ENCODE measurements at places on chromosomes 11 and 22.

GRCh38 chr11:42065199-42065598, 605.7 kb upstream of the LRRC4C start:
- no peak for DNase-seq

GRCh38 chr11:126083829-126084607, 21.4 kb upstream of the CDON start:
- no peak for DNase-seq

- DNase-seq = no peak
Measured at GRCh38 chr11:43681401-43681942, 934 bp downstream of the HSD17B12 start.

DNA sequence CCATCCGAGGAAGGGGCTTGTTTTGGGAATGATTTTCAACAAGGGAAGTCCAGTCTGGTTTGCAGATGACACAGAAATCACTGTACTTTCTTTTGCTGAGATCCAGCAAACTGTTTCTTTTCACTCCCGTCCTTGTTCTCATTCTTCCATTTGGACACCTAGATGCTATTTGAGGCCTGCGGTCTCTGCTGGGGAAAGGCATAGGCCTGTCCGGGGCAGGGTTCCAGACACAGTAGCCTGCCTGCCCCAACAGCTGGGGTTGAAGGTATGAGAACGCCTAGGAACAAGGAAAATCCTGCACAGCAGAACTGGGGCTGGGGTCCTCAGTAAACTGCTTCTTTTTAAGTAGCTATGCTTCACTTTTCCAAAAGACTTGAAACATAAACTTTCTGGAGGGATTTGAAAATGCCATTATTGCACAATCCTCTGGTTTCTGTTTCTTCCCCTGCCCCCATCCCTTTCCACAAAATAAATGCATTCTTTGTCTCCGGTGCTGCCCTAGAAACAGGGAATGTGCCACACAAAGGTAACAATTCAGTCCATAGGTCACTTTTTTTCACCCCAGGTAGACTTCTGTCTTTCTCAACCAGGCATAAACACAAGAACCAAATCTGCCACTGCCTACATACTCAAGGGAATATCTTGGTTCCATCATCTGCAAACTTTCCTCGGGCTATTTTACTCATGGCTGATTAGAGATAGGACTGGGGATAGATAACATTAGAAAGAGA, 174.8 kb upstream of the MTMR2 start:
- peak; percentile 90 for DNase-seq

DNA sequence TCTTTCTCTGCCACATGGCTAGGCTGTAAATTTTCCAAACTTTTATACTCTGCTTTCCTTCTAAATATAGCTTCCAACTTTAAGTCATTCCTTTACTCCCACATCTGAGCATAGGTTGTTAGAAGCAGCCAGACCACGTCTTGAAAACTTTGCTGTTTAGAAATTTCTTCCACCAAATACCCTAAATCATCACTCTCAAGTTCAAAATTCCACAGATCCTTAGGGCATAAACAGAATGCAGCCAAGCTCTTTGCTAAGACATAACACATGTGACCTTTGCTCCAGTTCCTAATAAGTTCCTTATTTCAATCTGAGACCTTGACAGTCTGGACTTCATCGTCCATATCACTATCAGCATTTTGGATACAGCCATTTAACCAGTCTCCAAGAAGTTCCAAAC, 749.9 kb downstream of the METTL15 start:
- no peak for DNase-seq

- DNase-seq = no peak
Measured at GRCh38 chr11:47333886-47334443, 18.5 kb downstream of the MYBPC3 start.

DNA sequence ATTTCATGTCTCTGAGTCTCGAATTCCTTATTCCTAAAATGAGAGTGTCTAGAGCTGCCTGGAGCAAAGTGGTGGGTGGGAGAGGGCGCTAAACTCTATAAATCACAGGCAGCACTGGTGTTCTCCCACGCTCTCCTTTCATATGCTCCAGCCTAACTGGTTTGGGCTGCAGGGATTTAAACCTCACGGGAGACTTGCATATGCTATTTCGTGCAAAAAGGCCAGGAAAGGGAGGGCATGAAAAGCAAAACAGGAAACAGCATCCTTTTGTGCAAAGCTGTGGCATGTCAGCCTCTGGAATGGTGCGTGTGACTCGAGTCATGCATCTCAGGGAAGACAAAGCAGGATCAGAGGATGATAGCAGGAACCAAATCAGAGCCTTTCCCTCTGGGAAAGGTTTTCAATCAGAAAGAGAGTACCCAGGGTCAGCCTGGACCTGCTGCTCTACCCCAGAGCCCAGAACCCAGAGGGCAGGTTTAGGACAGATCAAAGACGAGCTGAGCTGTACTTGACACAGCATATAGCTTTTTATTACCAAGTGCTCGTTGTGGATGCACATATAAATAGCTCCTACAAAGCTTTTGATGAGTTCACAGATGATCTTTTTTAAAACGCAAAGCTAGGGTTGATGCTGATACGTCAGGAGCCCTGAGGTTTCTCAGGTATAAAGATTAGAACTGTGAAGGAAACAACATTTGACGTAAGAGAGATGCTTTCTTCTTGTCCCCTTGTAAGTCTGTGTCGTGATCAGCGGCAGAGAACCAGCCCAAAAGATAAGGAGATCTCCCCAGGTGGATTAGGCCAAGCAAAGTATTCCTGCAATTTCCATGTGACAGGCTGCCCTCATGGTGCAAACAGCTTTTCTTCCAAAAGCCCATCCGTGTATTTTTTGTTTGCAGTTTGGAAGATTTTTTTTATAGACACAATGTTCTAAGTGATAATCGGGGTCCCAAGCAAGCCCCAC, 46.2 kb upstream of the YWHAH start:
- no peak for DNase-seq

DNA sequence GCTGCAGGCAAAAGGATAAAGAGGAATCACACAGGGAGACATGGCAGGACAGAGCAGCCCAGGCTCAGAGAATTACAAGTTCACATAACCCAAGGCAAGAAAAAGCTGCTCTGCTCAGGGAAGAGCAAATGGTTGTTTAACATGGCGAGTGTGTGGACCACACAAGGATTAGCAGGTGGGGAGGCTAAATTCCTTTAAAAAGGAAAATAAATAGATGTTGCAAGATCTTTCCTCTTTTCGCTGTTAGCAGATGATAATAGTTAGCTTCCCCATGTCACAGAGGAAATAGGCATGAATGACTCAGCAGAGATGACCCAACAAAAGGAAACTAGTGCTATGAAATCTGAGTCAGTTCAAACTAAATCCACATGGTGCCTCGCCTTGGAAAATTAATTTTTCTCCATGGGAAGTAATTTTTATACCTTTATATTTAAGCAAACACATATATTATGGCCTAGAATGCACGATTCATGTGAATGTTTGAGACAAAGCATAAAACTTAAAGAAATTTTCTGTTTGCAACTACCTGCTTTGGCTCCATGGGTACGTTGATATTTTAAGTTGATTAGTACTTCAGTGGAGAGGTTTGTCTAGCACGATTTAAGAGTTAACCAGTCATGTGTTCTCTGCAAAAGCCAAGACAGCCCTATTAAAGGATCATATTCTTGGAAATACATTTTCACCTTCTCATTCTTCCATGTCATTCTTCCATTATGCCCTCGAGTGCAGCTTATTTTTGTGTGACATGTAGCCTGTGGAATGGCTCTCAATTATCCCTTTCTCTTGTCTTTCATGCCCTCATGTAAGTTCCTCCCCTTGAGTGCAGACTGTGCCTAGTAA, 38.5 kb upstream of the FJX1 start:
- DNase-seq = peak; percentile 45

- no peak for DNase-seq
Measured at GRCh38 chr22:20024650-20025397, 3.9 kb downstream of the TANGO2 start.

DNA sequence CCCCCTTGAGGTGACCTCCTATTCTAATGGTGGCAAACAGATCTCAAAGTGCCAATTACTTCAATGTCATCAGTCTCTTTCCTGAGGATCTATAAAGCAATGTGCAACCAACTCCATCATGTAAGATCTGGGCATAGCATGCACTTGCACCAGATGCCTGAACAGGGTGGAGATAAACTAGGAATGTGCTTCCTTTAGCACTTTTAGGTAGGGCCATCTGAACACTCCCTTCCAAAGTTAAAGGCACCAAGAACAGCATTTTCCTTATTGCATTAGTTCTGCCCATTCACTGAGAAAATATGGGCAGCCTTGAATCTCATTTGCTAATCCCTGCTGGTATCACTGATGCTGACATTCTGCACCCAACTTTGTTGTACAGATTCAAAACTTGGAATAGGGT, 112.0 kb downstream of the SGSM3 start:
- no peak for DNase-seq

DNA sequence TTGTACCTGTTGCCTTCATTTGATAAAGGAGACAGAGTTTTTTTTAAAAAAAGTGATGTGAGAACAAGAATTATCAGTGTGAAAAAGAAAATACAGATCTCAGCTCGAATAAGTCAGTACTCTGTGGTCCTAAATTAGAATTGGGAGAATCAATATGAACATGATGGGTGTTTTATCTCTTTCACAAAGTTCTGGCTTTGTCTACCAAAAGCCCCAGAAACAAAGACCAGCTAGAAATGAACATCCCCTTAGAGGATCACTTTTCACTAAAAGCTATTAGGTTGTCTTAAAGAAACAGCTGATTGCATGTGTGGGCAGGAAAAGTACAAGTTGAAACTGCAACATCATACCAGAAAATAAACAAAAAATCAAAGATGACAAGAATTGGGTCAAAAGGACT, 8.4 kb upstream of the ST14 start:
- no peak for DNase-seq

GRCh38 chr11:3138178-3139085, 26.7 kb downstream of the OSBPL5 start:
- DNase-seq = no peak

- no peak for DNase-seq
Measured at GRCh38 chr22:29435236-29436136, 2.9 kb upstream of the RFPL1 start.

DNA sequence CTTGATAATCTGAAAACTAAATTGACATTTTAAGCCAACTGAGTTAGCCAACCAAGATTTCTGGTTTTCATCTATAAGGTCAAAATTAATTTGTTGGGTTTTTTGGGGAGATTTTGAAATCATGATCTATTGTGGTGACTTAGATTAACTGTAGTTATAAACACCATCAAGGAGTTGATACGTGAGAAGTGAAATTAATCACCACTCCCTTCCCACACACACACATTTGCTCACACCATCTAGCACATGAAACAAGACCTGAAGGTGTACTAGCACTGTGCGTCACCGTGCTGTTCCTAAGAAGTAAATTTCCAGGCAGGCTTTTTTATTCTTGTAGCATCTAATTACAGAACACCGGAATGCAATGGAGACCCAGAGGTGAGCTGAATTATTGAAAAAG, 2.1 kb downstream of the OR5B21 start:
- no peak for DNase-seq

DNA sequence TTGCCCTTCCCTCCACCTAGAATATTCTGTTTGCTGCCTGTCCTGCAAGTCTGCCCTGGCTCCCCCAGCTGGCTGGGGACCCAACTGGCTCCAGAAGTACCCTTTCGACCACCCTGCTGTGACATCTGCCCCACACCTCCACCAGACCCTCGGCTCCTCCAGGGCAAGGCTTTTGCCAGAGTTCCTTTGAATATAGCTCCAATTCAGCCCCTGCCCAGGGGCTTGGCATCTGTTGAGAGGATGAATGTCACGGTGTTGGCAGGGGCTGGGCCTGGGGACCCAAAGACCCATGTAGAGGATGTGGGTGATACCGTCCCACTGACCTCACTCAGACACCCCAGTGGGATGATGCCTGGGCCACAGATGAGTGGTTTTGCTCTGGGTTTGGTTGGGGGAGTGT, 4.0 kb downstream of the NLRP6 start:
- DNase-seq = no peak

DNA sequence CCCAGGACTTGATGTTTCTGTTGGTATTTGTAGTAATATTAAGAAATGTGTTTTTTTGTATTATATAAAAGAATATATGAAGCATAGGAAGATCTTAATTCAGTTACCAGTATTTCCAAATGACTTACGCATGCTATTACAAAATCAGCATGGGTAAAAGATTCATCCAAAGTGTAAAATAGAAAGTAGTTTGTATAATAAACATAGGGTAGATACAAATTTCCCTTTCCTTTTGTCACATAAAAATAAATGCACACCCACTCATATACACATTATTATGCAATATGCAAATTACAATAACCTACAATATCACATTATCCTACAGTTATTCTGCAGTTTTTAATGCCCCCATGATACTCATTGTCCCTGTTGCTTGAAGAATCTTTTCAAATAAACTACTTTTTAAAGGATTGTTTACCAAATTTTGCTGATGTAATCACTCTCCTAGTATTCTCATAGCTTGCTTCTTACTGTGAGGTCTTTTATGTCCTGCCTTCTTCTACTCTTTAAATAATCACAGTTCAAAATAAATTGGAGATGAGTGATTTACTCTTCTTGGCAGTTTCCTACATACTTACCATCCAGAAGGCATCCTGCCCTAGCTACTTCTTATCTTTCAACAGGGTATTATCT, 244.0 kb downstream of the CASP12 start:
- no peak for DNase-seq

DNA sequence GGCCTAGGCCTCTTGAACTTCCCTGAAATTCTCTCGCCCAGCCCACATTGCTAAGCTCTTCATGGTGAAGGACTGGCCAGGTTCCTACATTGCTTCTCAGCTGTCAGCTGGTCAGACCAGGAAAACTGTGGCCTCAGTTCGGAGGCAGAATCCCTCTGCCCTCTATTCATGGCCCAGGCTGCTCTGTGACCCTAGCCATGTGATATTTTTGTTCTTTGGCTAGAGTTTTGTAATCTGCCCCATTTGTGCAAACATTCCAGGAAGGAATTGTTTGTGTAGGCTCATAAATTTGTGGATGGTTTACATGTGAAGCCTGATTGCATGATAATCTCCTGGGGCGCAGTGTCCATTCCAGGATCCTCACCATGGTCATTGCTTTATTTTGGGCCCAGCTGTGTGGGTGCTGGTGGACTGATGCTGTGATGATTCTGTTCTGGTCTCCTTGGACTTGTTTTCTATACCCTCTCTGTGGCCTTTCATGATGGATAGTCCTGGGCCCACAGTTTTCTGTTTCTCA, 149.1 kb upstream of the E2F8 start:
- peak; percentile 67 for DNase-seq

DNA sequence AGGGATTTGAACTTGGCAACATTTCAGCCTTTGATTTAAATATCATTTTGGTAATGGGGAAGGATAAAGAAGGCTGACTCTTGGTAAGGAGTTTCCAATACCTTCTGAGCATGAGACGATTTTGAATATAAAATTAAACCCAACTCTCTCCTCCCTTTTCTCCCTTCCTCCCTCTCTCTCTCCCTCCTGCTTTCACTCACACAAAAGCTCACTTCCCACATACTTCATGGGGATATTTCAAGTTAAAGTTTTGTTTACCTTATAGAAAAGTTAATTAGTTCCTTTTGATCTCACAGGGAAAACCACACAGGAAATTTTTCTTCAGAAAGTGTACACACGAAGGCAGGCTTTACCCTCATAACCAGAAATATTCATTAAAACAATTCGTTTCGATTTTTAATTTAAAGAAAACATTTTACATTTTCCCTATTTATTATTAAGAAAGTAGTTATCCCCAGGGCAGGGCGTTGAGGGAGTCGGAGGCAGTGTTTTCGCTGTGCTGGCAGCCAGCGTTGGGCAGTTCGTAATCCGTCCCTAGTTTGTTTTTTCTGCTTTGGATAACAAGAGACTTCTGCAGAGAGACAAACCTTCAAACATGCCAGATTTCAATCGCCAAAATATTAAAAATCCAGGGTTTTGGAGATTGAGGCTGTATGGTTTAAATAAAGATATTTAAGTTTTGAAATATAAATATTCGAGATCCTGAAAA, 25.3 kb upstream of the ALX4 start:
- DNase-seq = no peak

Data from Caco-2 (cell line).